ENCODE measurements at places on chromosomes 7 and 10.

DNA sequence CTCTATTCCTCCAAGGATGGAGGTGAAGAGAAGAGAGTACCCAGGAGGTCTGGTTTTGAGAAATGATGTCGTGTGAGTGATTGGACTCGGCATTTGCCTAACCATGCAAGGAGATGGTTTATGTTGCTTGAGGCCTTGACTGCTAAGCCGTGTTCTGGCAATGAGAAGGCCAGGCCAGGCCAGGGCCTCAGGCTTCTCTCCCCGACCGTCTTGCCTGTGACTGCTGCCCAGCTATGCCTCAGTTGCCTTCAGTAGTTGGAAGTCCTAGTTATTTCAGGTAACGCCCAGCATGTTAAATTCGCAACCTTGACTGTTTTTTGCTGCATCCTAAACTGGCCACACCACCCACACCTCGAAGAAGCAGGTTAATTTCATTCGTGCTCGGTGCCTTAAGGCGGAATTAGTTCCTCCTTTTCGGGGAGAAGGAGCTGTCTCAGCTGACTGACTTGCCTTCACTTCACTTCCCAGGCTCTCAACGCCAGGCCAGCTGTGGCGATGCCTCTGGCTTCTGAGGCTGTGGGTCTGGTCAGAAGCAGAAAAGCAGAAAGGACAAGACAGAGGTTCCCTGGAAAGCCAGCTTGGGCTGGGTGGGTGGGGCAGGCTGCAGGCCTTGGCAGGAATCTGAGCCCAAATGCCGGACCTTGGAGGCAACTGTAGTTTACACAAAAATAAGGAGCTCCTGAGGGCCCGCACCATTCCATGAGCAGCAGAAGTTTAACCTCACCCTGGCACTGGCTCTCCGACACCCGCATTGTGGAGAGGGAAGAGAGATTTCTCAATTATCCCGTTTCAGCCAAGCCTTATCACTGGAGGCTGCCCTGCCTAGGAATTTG lies 61.9 kb upstream of the SAMD8 start:
- DNase-seq: no peak

GRCh38 chr7:7805511-7806153 lies 87.2 kb upstream of the RPA3 start:
- no peak for DNase-seq

DNA sequence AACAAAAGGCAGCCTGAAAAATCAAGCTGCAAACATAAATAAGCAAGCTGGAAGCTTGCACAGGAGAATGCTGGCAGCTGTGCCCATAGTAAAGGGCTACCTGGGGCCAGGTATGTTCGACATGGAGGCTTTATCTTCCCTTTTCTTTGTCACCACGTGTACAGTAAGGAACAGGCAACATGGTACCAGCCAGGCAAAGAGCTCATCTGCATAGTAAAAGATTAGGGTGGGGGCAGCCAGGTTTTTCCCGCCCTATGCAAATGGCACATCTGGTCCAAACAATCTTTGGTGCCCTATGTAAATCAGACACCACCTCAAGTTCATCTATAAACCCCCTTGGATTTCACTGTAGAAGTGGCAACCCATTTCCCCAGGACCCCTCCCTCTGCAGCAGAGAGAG lies 625.1 kb downstream of the TYW1 start:
- DNase-seq: no peak

- no peak for DNase-seq
Observed at GRCh38 chr7:9719721-9720120, 1254.0 kb upstream of the PHF14 start.

GRCh38 chr7:91420606-91421005 lies 156.4 kb downstream of the FZD1 start:
- no peak for DNase-seq

DNA sequence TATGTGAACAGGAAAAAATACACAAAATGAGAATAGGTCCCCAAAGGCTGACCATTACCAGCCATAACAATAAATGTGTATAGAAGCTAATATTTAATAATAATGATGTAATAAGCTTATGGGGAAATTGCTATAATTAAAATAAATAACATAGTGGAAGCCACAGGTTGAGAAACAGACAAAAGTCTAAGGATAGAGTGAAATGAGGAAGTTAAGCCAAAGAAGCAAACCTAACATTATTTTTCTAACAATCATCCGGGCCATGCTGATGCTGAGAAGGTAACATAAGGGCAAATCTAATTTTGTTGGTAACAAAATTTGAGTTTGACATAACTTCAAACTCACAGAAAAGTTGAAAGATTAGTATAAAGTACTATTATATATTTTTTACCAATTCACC lies 115.9 kb downstream of the MICU1 start:
- no peak for DNase-seq

DNA sequence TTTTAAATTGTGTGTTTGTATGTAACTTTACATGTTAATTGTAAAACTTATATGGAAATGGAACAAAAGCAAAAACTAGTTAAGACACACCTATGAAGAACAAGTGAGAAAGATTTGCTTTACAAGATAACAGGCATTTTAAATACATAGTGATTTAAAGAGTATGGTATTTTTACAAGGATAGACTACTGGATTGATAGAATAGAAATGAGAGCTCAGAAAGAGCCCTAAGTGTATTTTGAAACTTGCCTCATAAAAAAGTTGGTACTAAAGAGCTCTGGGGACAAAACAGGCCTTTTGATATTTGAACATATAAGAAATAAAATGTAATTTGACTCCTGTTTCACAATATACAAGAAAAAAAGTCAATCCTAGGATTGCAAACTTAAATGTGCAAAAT lies 928.4 kb downstream of the REEP3 start:
- DNase-seq: no peak

DNA sequence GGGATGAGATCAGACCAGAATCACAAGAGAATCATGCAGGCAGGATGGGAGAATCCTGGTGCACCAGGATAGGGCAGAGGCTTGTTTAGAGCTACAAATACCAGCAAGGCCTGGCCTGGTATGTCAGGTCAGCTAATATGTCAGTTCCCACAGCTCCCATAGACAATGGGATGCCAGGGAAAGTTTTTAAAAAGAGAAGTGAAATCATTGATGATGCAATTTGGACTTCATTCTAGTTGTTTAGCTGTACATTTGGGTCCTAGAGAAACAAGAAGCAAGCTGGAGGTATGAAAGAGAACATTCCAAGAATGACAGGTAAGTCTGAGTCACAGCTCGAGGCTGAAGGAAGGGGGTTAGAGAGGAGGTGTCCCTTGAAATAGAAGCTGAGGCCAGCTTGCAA lies 45.2 kb downstream of the GPR141 start:
- no peak for DNase-seq

DNA sequence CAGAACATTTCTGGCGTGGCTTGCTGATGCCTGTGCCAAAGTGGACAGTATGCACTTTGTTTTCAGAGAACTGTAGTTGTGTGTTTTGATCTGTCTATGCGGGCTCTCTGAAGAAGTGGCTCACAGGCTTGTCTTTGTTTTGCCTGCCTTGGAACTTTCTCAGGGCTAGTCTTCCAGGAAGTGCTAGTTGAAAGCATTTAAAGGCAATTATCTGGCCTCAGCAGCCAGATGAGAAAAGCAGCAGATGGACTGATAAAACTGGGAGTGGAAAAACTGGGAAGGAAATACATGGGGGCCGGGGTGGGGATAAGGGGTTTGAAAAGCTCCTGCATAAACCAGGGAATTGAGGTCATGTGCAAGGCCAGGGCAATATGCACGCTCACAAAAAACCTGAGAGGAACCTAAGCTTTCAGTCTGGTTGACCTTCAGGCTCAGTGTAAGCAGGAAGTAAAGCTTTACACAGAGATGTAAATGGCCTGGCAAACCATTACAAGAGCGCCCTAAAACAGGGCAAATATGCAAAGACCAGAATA lies 94.5 kb downstream of the ZNF33B start:
- no peak for DNase-seq

DNA sequence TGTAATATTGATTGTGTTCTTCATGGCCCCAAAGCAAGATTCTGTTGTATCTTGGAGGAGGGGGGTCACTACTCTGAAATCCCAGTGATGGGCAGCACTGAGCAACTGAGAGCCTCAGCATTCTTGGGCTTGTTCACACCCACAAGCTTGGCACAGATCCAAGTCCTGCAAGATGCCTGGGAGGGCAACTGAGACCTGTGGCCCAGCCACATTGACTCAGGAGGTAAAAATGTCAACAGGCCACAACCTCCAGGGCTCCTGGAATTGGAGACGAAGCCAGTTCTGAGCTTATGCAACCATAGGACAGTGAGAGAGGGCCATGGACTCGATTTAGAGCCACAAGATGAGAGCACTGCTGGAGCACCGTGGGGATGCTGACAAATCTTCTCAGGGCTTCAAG lies 3.1 kb upstream of the DOCK1 start:
- peak; percentile 69 for DNase-seq

- peak; percentile 72 for DNase-seq
Observed at GRCh38 chr7:79293655-79294142, 159.8 kb downstream of the MAGI2 start.

- DNase-seq: no peak
Observed at GRCh38 chr10:58356756-58357155, 21.9 kb downstream of the UBE2D1 start.

- no peak for DNase-seq
Observed at GRCh38 chr7:36153571-36154097, 580 bp downstream of the EEPD1 start.

- DNase-seq: no peak
Observed at GRCh38 chr7:51072281-51072680, 244.3 kb downstream of the COBL start.

- DNase-seq: no peak
Observed at GRCh38 chr10:117257721-117258120, 16.8 kb downstream of the SLC18A2 start.

DNA sequence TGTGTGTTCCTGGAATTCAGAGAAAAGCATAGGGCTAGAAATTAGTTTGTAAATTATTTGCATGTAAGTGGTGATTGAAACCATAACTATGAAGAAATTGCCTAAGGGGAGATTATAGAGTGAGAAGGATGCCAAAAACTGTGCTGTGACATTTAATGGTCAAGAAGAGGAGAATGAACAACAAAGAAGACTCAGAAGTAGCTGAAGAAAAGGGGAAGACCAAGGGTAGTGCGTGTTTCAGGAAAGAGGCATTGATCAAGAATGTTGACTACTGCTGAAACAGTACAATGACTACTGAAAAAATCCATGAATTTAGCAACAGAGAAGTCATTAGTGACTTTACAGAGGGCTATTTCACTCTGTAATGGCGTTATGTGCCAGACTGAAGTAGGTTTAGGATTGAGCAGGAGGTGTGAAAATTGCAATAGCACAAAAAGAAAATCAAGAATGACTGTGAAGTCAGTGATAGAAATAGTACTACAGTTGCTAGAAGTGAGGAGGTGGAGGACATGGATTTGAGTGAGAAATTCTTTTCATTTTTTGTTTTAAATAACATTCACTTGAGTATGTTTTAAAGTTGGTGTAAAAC lies 28.9 kb upstream of the SAMD9L start:
- no peak for DNase-seq

DNA sequence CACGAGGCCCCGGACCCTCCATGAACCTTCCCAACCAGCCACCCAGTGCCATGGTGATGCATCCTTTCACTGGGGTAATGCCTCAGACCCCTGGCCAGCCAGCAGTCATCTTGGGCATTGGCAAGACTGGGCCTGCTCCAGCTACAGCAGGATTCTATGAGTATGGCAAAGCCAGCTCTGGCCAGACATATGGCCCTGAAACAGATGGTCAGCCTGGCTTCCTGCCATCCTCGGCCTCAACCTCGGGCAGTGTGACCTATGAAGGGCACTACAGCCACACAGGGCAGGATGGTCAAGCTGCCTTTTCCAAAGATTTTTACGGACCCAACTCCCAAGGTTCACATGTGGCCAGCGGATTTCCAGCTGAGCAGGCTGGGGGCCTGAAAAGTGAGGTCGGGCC lies 90.6 kb upstream of the PDCD4 start:
- no peak for DNase-seq

GRCh38 chr7:24442170-24442777 lies 131.0 kb upstream of the PALS2 start:
- DNase-seq: no peak

- no peak for DNase-seq
Observed at GRCh38 chr10:81759111-81759510, 115.9 kb upstream of the NRG3 start.

- no peak for DNase-seq
Observed at GRCh38 chr7:106371629-106372028, 86.8 kb upstream of the NAMPT start.

DNA sequence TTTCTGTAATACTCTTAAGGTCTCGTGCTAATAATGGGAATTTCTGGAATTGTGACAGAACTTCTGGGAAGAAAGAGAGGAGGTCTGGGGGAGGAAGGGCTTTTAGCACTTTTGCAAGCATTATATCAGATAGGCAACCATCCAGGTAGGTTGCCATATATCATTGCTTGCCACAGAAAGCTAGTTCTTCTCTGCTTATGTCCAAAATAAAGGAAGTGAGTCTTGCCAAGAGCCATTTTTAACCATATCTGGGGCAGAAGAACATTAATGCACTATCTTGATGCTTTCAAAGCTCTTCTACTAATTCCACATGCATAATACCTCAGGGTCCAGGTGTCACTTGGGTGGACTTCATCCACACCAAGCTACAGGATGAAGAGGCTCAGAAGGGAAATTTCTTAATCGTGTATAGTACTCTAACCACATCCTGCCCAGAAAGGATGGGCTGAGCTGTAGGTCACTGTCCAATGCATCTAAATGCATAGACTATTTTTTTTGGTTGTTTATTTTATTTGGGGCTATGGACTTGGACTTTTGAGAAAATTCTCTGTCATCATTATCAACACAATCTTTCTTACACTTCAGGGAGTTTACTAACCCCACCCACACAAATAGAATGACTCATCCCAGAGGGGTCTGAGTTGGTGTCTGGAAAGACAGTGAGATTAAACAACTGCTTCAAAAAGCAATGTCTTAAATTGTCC lies 68.9 kb upstream of the ADO start:
- DNase-seq: peak; percentile 47

GRCh38 chr7:156582591-156583123 lies 57.9 kb upstream of the RNF32 start:
- DNase-seq: no peak

GRCh38 chr10:86611386-86611785 lies 43.0 kb upstream of the OPN4 start:
- no peak for DNase-seq

GRCh38 chr10:25842146-25842545 lies 91.9 kb upstream of the MYO3A start:
- no peak for DNase-seq

GRCh38 chr10:110600487-110601101 lies 33.1 kb downstream of the SMC3 start:
- DNase-seq: peak; percentile 71

DNA sequence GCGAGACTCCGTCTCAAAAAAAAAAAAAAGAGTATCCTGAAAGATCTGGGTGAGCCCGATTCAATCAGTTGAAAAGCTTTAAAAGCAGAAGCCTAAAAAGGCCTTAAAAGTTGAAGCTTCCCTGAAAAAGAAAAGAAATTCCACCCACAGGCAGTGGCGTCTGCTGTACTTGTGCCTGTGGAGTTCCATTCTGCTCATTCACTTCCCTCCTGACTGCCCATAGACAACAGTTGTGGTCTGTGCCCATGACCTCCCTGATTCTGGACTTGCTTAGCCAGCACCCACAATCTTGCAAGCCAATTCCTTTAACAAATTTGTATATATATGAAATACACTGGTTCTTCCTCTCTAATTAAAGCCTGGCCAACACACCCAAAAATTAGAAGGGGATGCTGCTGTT lies 141.7 kb downstream of the DLG5 start:
- DNase-seq: peak; percentile 94
